ENCODE measurements at places on chromosomes 12 and 14.

DNA sequence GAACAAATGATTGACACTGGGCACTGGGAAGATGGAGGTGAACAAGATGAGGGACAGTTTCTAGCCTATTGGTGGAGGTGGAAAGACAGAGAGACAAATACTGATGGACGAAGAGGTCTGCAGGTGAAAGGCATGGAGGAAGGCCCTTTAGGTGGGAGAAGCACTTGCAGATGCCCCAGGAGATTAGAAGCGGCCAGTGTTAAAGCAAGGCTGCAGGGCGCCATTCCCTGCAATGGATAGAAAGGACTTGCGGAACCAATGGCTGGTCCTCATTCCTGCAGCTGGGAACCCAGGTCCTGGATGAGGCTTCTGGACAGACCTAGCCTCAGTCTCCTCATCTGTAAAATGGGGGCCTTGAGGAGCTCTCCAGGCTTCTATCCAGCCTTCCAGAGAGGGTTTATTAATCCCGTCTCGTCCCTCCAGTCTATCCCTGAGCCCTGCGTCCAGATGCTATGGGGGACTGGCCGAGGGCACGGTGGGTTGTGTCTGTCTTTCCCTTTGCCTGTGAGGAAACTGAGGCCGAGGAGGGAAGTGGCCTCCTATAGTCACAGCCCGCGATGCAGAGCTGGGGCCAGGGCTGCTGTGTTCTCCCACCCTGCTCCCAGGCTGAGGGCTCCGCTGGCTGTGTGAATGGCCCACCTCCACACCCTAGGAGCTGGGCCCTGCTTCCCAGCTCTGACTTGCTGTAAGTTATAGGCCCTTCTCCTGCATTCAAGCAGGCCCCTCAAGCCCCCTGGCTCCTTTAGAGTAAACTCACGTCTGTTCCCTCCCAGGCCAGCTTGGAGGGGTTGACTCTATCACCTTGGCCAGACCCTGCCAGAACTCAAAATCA is 33.0 kb downstream of the CYP46A1 start:
- no peak for DNase-seq

GRCh38 chr14:71248194-71248593 is 340.9 kb downstream of the PCNX1 start:
- no peak for DNase-seq

- no peak for DNase-seq
These were observed 166.1 kb downstream of the ADCK1 start for GRCh38 chr14:77965919-77966435.

DNA sequence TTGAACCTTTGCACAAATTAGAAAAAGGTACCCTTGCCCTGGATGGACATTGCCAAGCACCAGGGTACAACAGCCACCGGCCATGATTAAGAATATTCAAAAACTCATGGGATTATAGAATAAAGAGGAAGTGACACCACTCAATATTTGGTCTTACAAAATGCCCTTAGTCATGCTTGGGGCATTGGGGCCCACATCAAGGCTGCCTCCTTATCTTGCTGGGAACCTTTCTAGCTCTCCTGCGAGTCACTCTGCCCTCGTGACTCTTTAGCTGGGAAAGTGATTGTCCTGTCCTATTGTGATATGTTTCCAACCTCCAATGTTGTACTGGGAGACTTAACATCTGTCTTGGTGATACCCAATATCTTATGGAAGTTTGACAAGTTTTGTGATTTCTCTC is 57.8 kb downstream of the GTF2A1 start:
- no peak for DNase-seq

- no peak for DNase-seq
These were observed 125.9 kb downstream of the ACSS3 start for GRCh38 chr12:81203671-81204204.

DNA sequence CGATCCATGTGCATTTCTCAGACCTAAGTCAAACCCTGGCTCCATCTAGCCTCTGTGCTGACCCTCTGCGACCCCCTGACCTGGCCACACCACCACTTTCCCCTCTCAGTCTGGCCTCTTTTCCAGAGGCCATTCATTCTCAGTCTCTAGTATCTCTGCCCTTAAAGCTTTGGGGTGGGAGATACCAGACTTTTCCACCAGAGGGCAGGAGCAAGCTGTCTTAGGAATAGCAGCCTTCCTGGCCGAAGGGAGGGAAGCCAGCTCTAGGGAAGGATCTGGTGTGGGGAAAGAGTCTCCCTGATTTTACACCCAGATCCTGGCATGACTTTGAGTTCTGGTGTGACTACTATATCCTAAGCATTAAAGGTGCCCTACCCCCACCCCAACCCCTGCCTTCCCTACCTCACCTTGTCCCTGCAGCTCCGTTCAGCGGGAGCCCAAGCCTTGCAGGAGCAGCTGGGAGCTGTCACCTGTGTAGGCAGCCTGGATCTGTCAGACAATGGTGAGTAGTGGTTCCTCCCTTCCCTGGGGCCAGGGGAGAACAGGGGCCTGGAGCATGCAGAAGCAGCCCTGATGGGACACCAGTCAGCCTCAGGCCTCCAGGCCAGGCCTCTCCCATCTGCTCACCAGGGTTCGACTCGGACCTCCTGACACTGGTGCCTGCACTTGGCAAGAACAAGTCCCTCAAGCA is 6.6 kb downstream of the CARMIL3 start:
- DNase-seq = peak; percentile 73

DNA sequence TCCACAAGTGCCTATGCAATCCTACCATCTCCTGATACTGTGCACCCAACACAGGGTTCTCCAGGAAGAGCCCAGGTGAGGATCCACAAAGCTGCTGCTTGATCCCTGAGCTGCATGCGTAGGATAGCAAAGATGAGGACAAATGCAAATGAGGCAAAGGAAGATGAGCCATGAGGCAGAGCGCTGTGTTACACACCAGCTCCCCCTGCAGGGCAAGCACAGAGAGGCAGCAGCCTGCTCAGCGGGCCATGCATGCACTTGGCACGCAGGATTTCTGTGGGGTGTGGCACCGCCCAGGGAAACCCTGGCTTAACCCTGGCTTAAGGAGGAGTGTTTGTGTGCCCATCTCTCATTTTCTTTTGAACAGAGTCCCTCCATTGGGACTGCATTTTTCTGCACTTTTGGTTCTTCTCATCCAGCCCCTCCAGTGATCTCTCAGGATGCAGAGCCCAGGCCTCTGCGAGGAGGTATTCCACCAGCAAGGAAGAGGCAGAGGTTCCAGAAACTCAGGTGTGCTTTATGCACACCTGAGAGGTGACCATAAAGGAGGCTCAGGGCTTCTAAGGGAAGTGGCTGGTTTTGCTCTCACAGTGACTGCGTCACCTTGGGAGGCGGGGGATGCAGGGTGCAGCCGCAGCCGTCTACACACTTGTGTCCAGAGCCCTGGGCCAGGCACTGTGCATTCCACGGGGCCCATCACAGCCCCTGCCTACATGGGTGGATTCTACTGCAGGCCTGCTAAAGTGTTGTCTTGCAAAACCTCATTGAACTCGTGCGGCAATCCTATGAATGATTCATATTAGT is 973.3 kb upstream of the TMEM132C start:
- peak; percentile 6 for DNase-seq

GRCh38 chr12:23222801-23223200 is 597.8 kb downstream of the ETNK1 start:
- DNase-seq = no peak

GRCh38 chr14:92668276-92668973 is 80.0 kb downstream of the LGMN start:
- DNase-seq = no peak

GRCh38 chr12:124518051-124518932 is 49.1 kb downstream of the NCOR2 start:
- DNase-seq = no peak

DNA sequence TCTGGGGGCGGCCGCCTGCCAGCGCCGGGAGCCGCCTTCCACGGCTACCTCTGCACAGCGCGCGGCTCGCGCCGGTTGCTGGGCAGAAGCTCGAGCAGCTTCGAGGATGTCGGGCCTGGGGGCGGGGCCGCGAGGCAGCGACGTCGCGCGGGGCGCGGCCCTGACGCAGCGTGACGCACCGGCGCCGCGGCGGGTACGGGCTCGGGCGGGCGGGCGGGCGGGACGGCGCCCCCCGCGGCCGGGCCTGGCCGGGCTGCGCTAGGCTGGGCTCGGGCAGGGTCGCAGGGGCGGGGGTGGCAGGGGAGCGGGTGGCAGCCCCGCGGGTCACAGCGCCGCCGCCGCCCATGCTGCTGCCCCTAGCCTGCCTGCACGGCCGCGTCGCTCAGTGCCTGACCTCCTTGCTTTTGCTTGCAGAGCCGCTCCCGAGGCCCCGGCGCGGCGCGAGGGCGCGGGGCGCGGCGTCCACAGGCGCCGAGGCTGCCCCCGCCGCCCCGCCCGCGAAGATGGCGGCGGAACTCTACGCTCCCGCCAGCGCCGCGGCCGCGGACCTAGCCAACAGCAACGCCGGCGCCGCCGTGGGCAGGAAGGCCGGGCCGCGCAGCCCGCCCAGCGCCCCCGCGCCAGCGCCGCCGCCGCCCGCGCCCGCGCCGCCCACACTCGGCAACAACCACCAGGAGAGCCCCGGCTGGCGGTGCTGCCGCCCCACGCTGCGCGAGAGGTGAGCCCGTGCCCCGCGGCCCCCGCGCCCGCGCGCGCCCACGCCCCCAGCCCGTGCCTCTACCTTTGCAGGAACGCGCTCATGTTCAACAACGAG is at the start of gene BTBD6:
TSS of gene BTBD6 (plus strand) at position 166 of the 814 bp plus-strand sequence. CDS start at position 345, 179 bp downstream.
- peak; percentile 86 for DNase-seq

- DNase-seq = no peak
These were observed 8.3 kb upstream of the STAC3 start for GRCh38 chr12:57258977-57259970.

DNA sequence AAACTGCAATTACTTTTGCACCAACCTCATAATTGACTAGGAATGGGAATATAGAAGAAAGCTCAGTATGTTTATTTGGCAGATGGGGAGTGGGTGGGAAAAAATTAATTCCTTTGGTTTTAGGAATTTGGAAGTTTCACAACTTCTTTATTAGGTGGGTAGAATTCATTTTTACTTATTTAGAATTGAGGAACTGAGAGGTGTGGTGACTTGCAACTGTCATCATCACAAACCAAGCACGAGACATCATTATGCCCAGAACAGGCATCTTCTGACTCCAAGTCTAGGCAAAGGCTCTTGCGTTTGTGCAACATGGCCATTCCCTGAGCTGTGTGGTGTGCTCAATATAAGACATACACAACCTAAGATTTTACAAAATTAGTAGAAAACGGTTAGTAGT is 380.0 kb downstream of the ATP23 start:
- DNase-seq = no peak

DNA sequence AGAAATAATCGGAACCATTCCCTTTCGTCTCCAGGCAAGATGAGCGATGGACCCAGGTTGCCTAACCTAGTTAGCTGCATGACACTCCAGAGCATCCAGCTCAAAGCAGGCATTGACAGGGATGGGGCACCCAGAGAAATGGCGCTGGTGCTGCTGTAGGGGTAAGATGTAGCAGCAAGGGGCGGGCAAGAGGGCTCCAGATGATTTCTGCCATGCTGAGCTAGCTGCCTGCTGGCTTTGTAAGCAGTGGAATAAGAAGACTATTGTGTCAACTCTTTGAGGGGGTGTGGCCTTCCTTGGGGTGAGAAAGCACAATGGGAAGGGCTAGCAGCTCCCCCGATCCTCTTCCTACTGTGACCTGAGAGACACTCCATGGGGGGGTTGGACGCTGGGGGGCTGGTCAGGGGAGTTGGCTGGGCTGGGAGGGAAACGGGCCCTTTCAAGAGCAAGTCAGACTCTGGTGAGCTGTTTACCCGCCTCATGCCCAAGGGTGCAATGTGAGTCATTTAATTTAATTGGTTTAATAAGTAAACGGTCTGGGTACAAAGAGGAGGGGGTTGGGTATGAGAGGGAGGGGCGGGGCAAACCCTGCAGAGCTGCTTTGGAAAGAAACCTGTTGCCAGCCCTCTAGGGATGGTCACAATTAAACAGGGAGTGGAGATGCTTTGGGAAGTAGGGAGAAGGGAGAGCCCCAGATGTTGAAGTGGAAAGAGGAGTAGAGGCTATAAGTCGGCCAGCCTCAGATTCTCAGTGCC is 50.5 kb downstream of the B4GALNT3 start:
- DNase-seq = no peak

GRCh38 chr14:70926235-70926830 is 19.1 kb downstream of the PCNX1 start:
- no peak for DNase-seq

DNA sequence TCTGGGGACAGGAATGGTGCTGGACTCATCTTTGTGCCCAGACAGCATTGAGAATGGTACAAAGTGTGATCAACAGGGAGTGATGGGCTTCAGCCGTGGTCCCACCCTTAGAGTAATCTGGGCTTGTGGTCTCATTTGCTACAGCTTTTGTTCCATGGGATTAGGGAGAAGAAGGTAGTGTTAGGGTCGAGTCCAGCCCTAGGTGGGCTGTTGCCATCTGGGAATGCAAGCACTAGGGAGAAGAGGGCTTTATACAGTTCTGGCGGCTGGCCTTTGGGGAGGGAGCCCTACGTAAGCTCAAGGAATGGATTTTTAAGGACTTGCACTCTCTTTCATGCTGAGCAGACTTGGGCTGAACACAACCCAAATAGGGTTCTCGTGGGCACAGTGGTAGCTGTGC is 4.9 kb downstream of the PLEKHG3 start:
- no peak for DNase-seq

DNA sequence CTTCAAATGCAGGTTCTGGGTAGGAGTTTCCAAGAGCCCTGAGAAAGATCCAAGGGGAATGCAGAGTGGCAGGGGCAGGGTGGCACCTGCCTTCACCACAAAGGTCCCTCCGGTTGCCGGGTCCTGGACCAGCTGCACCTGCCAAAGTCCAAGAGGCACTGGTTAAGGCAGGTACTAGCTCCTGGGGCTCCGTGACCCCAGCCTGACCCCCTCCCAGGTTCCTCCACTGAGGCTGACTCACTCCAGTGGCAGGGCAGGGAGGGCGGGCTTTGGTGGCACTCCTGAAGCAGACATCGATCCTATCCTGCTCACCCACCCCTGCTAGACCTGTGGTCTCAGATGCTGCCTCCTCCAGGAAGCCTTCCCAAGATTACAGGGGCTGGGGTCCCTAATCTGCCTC is 11.4 kb downstream of the RPS6KL1 start:
- no peak for DNase-seq

DNA sequence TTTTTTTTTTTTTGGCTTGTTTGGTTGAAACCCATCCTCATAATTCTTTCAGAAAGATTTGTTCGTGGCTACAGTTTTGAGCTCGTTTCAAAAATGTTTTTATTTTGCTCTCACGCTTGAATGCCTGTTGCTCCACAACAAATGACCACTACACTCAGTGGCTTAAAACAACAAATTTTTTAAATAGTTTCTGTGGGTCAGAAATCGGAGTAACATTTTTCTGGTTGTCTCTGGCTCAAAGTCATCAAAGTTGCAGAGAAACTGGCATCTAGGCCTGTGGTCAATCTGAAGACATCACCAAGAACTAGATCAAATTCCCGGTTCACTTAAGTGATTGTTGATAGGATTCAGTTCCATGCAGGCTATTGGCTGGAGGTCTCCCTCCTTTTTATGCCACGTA is 560.0 kb downstream of the SNAPC1 start:
- DNase-seq = no peak

- DNase-seq = no peak
These were observed 15.8 kb upstream of the HNF1A start for GRCh38 chr12:120962532-120963020.

DNA sequence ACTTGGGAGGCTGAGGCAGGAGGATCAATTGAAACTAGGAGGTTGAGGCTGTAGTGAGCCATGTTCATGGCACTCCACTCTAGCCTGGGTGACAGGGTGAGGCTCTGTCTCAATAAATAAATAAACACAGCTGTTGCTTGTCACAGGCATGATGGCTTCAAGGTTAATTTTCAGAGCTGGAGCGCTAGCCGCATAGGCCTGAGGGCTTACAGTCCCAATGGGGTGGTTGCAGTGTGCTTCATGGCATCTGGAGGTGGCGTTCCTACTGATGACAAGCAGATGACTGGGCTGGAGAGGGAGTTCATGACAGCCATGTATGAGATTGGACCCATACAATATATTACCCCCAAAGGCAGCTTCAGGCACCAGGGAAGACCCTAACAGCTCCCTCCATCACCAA is 1.6 kb upstream of the FMNL3 start:
- no peak for DNase-seq

Measured in CD4-positive, alpha-beta T cell treated with Interleukin-4 for 4 hours (primary cell).